Esophagus muscularis mucosa (tissue), 4 donors: ENCODE measurements at places on chromosomes 5 and 9. TPM values are rescaled to one million over a fixed set of nuclear protein-coding genes. Genes with fewer than 3 reads are reported as not detected.
A peak's percentile ranks its signal among the peaks of the same experiment; 100 is the strongest.

Gene PDE4D
- 41.1 TPM for total RNA-seq

Gene CDH9
- not detected for total RNA-seq

Gene GRXCR2
- not detected for total RNA-seq

Gene CARD9
- 2.0 TPM for total RNA-seq

Gene RAB3C
- 2.6 TPM for total RNA-seq

Gene LCP2
- 6.8 TPM for total RNA-seq

Gene RALGDS
- 67.4 TPM for total RNA-seq

Gene PAX5
- total RNA-seq = not detected

Gene TEK
- 13.6 TPM for total RNA-seq

Gene KCNMB1
- 81.0 TPM for total RNA-seq

Gene LCN6
- 12.5 TPM for total RNA-seq

Gene CAVIN4
- total RNA-seq = 1.5 TPM

Gene PIP5KL1
- total RNA-seq = 2.8 TPM

Gene VLDLR
- total RNA-seq = 15.5 TPM

DNA sequence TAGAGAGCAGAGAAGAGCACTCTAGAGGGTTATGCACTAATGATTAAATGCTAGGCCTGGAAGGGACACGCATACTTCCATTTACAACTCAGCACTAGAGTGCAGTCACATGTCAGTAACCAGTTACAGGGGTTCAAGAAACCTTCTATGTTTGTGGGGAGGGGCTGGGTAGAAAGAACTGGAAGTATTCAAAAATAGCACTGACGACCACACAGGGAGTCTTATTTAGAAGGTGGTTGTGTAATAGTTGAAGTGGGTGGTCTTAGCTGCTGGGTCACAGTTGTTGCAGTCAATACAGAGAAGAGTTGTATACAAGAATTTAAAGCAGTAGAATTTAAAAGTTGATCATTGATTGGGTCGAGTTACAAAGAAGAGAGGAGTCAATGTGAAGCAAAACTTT is 15.4 kb downstream of the AOPEP start:
- H3K36me3 ChIP-seq = no peaks in the 10 kb centered on the region
- no peak overlapping the region for H3K4me3 ChIP-seq
- H3K4me1 ChIP-seq = no peaks in the 10 kb centered on the region
- no peak overlapping the region for H3K27ac ChIP-seq

DNA sequence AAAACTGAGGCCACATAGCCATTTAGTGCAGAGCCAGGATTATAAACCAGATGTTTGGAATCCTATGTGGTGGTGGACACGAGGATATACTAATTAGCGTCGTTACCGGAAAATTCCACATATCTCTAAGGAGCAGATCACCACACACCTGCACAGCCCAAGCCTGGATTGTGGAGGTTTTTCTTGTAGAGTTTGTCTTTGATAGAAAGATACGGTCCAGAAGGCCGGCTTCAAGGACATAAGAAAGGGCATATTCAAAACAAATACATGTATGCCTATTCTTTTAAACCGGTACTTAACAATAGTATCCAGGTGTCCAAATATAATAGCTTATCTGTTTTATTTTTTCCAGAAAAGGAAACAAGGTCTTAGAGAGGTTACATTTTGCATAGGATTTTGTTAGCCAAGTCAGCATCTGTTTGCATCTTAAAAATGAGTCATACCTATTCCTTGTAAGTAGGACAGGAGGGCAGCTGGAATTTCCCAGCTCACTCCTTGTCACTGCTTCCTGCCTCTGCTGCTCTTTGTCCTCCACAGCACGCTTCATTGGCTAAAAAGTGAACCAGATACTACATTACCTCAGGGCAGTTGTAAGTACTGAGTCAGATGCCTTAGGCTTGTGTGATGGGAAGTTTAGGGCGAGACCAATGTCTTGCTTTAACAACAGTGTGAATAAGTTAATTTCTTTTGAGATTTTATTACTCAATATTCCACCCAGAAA is 3.6 kb downstream of the TMC1 start:
- DNase-seq = no peak
- H3K4me1 ChIP-seq = peaks cover 21% of the 10 kb centered on the region

DNA sequence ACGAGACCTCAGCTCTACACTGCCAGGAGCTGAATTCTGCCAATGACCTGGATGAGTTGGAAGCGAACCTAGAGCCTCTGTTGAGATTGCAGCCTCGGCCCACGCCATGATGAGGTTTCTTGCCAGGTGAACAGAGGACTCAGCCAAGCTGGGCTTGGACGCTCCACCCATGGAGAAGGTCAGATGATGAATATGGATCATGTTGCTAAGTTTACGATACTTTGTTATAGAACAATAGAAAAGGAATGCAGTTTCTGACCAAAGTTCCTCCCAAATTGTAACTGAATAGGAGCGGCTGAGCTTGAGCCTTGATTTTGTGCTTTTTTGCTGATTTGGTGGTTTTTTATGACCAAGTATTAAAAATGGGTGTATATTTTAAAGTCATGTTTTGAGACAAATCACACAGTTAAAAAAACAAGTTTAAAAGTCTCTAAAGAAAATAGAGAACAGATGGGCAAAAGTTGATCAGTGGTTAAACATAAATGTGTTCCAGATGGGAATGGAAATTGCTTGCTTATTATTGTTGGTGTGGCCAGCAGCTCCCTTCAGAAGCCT is 32.9 kb downstream of the ROPN1L start:
- H3K36me3 ChIP-seq = no peaks in the 10 kb centered on the region
- no peak overlapping the region for H3K27ac ChIP-seq
- H3K27me3 ChIP-seq = no peaks in the 10 kb centered on the region
- DNase-seq = no peak
- H3K4me3 ChIP-seq = no peak overlapping the region

DNA sequence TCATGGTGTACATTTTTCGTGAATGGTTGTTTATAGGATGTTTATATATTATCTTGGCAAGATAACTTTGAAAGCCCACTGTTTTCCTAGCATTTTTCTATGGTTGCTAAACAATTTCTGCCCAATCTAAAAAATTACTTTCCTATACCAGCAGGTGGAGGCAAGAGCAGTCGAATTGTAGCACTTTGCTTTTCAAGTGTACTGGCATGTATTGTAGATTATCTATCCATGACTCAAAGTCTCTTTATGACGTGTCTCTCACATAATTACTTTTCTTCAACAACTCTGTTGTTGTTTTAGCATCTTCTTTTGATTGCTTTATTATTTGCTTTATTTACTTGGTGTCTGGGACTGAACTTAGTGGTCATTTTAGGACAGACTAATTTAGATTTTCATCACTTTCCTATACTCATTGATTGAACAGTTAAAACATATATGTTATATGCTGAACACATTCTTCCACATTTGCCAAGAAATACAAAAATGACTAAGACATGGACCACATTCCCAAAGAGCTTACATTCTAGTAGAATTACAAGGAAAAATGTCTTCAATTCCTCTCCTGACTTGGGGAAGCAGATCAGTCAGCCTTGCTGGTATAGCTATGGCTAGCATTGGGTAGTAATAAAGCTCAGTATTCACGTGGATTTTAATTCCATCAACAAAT is 20.7 kb downstream of the NLN start:
- no peak for DNase-seq
- no peak overlapping the region for H3K27ac ChIP-seq
- no peaks in the 10 kb centered on the region for H3K4me1 ChIP-seq
- H3K36me3 ChIP-seq = no peaks in the 10 kb centered on the region

- no peak overlapping the region for H3K4me3 ChIP-seq
- DNase-seq = no peak
- no peaks in the 10 kb centered on the region for H3K4me1 ChIP-seq
- H3K27ac ChIP-seq = no peak overlapping the region
- no peaks in the 10 kb centered on the region for H3K27me3 ChIP-seq
These were observed 54.1 kb downstream of the AP3S1 start for GRCh38 chr5:115895821-115896220.

DNA sequence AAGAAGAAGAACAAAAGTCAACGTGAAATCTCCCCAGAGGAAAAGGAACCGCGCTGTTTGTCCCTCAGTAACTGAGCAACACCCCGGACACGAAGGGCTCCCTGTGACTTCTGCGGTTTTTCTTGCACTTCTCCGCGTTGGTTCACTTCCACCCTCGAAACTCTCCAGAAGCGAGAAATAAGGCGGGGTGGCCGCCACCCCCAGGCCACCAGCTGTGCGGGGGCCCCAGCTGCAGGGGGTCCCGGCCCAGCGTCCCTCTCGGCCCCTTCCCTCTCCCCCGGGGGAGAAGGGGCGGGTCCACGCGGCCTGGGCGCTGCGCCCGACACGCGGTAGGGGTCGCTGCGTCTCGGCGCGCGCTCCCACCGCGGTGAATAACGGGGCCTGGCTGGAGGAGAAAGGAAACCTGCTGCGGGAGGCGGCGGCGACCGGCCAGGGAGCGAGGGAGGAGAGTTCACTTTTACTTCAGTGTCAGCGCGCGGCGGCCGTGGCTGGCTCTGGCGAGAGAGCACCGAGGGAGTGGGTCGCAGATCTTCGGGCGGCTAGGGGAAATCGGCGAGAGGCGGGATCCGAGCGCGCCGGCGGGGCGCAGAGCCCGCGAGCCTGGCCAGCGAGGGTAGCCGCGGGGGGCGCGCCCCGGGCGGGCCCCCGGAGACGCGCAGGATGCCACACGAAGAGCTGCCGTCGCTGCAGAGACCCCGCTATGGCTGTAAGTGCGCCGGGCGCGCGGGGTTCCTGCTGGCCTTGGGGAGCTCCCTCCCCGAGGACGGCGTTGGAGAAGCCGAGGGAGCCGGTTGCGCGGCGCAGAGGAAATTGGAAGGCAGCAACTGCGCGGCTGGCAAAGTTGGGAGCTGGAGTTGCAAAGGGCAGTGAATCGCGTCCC is at the start of gene IQGAP2:
Gene IQGAP2, plus strand, starts transcription at position 400 of the 880 bp plus-strand sequence. Its CDS starts 261 bp downstream, at position 661.
- H3K36me3 ChIP-seq = no peaks in the 10 kb centered on the region
- H3K27ac ChIP-seq = peak within 1 kb of the TSS; percentile 76
- DNase-seq = no peak
- peaks cover 28% of the 10 kb centered on the region for H3K4me1 ChIP-seq
- peaks cover 11% of the 10 kb centered on the region for H3K27me3 ChIP-seq

DNA sequence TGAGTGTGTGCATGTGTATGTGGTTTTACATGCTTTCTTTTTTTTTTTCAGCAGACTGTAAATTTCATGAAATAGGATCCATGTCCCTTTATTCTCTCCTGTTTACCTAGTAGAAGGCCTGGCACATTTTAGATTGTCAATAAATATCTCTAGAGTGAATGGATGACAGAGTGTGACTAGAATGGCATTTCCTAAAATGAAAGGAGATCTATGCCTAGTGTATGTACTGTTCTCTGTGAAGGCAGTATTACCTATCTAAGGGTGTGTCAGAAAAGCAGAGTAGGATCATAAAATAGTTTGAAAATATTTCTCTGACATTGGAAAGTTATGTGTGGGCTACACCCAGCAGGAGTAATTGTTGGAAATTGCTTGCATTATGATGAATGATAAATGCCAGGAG is 1876.0 kb upstream of the C9orf72 start:
- H3K27me3 ChIP-seq = no peaks in the 10 kb centered on the region
- no peak overlapping the region for H3K4me3 ChIP-seq
- no peaks in the 10 kb centered on the region for H3K4me1 ChIP-seq
- no peak for DNase-seq

GRCh38 chr5:143837306-143837848 is 25.4 kb downstream of the HMHB1 start:
- H3K27me3 ChIP-seq = no peaks in the 10 kb centered on the region
- H3K27ac ChIP-seq = no peak overlapping the region
- no peak overlapping the region for H3K4me3 ChIP-seq
- no peak for DNase-seq
- H3K36me3 ChIP-seq = no peaks in the 10 kb centered on the region

- DNase-seq = no peak
- no peak overlapping the region for H3K4me3 ChIP-seq
- H3K27me3 ChIP-seq = no peaks in the 10 kb centered on the region
These were observed 399.5 kb downstream of the ENC1 start for GRCh38 chr5:74240783-74241750.

GRCh38 chr5:150931368-150931965 is 26.7 kb upstream of the ZNF300 start:
- no peaks in the 10 kb centered on the region for H3K27me3 ChIP-seq
- no peak for DNase-seq
- H3K4me1 ChIP-seq = no peaks in the 10 kb centered on the region
- peaks cover 31% of the 10 kb centered on the region for H3K36me3 ChIP-seq
- no peak overlapping the region for H3K4me3 ChIP-seq
- H3K27ac ChIP-seq = no peak overlapping the region

GRCh38 chr5:169139480-169140050 is 161.4 kb downstream of the SLIT3 start:
- no peak overlapping the region for H3K27ac ChIP-seq
- H3K36me3 ChIP-seq = no peaks in the 10 kb centered on the region
- no peak overlapping the region for H3K4me3 ChIP-seq
- peaks cover 22% of the 10 kb centered on the region for H3K4me1 ChIP-seq

- H3K4me3 ChIP-seq = no peak overlapping the region
- no peak overlapping the region for H3K27ac ChIP-seq
- H3K36me3 ChIP-seq = no peaks in the 10 kb centered on the region
- DNase-seq = no peak
- no peaks in the 10 kb centered on the region for H3K27me3 ChIP-seq
- H3K4me1 ChIP-seq = no peaks in the 10 kb centered on the region
These were observed 33.0 kb downstream of the KIF4B start for GRCh38 chr5:155046591-155046990.

DNA sequence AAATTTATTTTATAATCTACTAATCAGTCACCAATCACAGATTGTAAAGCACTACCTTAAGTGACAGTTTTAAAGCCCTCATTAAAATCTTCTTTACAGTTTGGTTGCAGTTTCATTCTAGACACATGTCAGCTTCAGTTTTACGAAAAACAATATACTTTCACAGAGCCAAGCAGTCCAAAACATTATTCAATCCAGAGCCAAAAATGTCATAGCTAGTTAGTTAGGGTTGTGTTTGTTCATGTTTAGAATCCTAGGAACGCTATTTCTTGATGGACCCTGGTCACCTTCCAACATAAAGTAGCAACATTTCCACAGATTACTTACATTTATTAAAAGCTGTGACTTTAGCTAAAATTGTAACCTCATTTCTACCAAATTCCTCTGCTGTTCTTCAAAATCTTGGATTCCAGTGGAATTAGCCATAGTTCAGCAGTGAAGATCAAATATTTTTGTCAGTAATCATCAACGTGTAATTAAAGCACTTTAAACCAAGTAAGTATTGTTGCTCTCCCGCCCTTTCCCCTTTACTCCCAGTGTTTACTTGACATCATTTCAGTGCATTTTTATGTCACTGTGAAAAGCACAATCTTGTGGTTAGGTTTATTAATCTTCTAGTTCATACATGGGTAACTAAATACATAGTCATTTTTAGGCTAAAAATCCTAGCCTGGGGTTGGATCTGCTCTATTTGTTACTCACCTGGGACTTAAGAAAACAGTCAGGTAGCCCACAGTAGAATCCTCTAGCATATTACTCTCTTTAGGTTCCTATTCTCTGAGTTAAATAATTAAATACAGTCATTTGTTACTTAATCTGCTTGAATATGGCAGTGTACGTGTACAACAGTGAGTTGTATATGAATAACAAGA is 74.3 kb downstream of the NIPBL start:
- H3K27ac ChIP-seq = no peak overlapping the region
- no peaks in the 10 kb centered on the region for H3K36me3 ChIP-seq
- DNase-seq = no peak
- peaks cover 53% of the 10 kb centered on the region for H3K4me1 ChIP-seq
- H3K27me3 ChIP-seq = no peaks in the 10 kb centered on the region
